ENCODE measurements at places on chromosomes 7 and 10.

DNA sequence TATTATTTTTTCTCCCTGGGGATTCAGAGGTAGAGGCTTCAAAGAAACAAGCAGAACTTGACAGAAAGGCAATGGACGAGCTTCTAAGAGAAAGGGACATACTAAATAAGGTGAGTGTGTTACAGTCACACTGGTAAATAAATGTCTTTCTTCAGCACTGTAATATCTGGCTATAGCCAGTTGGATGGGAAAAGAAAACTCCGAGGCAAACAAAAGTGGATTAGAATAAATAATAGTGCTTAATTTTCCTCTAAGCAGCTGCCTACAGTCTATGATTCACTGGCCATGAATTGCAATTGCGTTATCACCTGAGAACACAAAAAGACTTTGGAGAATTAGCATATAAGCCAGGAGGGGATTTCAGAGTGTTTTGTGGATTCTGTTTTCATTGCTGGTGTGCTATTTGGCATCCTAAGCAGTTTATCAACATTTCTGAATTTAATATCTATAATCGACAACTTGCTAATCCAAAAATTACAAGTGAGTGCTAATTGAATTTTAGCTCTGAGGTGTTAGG is 23.2 kb downstream of the CFAP58 start:
- no peak for DNase-seq

- DNase-seq = no peak
These were observed 46.1 kb downstream of the CYTH3 start for GRCh38 chr7:6226194-6226799.

- DNase-seq = no peak
These were observed 40.6 kb upstream of the ADD3 start for GRCh38 chr10:109966961-109967738.

DNA sequence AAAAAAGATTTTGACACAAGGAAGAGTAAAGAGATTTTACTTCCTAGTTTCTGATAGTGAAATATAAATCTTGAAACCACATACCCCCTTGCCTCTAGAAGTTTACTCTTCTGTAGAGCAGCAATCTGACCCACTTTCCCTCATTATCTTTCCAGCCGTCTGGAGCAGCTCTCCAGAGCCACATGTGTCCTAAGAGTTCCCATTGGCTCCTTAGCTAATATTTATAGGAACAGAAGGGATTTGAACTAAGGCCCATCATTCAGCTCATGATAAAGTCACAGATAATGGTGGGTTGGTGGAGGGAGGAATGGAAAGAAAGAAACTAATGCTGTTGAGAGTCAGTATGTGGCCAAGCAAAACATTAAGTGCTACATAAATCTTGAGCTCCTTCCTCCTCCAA is 121.8 kb downstream of the INHBA start:
- DNase-seq = no peak

DNA sequence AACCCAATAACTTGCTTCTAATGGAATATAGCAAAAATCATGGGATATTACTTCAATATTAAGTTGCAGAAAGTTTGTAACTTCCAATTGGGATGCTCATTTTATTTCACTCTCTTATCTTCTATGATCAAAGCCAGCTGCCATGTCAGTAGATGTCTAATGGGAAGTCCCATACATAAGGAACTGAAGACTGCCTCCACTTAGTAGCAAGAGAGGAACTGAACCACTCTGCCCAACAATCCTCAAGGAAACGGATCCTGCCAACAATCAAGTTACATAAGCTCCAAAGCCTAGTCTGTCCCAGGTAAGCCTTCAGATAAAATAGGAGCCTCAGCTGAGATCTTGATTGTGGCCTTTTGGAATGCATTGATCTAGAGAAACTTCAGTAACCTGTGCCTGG is 431.5 kb upstream of the PCDH15 start:
- DNase-seq = no peak

GRCh38 chr10:68594405-68594804 is 34.3 kb downstream of the TET1 start:
- DNase-seq = no peak

DNA sequence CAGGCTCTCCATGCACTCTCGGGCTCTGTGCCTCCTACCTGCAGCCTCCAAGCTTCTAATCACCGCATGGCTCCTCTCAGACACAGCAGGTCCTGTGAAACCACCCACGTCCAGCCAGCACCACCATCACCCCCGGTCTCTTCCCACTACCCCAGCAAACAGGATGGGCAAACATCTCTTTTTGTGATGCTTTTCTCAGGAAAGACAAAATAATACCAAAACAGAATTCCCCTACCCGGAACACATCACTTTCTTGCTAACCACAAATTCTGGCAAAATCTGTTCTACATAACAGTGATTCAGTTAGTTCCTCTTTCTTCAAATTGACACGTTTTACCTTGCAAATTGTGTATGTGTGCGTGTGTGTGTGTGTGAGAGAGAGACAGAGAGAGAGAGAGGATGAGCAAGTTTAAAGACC is 6.5 kb downstream of the SNX8 start:
- DNase-seq = no peak

DNA sequence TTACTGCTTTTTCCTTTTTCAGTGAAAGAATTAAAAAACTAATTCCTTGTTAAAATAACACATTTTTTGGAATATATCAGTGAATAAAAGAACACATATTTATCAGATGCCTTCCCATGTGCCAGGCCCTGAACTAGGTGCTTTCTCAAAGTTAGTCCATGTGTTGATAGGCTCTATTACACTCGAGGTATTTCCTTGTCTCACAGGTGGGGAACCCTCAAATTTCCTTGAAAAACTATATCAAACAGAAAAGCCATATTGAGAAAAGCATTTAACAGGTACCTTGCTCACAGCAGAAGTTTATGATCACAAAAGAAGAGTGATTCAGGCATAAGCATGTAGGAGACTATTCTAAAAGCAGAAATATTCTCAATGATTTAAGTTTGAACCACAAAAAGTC is 75.6 kb upstream of the OGDHL start:
- no peak for DNase-seq

- DNase-seq = no peak
These were observed 70.4 kb upstream of the CDK1 start for GRCh38 chr10:60707841-60708240.

DNA sequence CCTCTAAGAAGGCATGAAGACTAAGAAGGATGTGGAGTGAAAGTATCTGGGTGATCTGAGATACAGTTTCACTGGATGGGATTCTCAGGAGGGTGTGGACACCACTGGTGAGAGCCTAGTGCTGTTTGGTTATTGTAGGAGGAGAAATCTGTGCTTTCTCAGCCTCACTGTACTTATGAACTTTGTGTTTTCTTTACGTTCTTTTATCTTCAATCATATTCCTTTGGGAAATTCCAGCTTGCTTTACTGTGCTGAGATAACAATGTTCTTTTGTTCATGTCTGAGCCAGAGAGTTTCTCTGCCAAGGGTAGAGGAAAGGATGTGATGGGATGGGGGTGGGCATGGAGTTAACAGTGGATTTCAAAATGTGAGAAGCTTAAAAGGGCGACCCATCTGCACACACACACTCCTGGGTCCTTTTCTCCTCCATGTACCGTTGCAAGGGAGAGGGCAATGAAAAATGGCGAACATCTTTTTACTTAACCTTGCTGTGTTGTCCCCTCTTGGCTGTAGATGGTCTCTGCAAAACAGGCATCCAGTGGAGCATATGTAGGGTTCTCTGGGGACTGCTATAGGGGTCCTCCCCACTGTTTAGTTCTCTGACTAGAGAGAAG is 25.0 kb upstream of the TAX1BP1 start:
- DNase-seq = no peak

- DNase-seq = no peak
These were observed 43.6 kb downstream of the PIP4K2A start for GRCh38 chr10:22670788-22671187.

DNA sequence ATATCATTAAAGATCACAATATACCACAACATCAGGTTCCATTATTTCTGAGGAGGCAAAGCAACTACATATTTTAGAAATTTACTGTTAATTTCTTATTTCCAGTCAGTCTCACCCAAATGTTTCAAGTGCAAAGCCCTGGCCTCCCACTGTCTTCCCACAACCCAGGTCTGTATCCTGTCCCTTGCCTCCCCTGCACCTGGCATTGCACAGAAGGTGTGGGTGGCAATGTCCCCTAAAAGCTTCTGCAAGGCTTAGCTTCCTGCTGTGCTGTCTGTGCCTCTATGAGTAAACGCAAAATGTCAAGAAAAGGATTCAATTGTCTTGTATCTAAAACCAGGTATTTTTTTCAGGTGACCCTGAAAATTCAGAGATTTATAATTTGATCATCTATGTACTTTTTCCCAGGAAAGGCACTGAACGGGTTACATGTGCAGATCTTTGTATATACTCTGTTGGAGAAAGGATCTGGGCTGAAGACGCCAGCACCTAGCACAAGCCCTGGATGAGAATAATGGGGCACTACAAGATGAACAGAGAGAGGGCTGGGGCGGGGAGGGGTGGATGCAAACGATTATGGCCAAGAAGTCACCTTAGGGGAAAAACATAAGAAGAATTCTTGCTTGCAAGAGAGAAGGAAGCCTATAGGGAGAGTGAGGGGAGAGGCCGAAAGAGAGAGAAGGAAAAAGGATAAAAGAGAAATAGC is 3.1 kb upstream of the ANTXRL start:
- no peak for DNase-seq

- DNase-seq = peak; percentile 28
These were observed 26.2 kb downstream of the TBATA start for GRCh38 chr10:70758757-70759514.

- DNase-seq = no peak
These were observed 48.8 kb upstream of the SAMD8 start for GRCh38 chr10:75062506-75063299.

- no peak for DNase-seq
These were observed 51.8 kb upstream of the DNAAF5 start for GRCh38 chr7:674454-675410.

- DNase-seq = no peak
These were observed 125.5 kb downstream of the NPY start for GRCh38 chr7:24409431-24410024.

GRCh38 chr10:91163269-91163868 is 57.1 kb upstream of the PCGF5 start:
- DNase-seq = peak; percentile 32

DNA sequence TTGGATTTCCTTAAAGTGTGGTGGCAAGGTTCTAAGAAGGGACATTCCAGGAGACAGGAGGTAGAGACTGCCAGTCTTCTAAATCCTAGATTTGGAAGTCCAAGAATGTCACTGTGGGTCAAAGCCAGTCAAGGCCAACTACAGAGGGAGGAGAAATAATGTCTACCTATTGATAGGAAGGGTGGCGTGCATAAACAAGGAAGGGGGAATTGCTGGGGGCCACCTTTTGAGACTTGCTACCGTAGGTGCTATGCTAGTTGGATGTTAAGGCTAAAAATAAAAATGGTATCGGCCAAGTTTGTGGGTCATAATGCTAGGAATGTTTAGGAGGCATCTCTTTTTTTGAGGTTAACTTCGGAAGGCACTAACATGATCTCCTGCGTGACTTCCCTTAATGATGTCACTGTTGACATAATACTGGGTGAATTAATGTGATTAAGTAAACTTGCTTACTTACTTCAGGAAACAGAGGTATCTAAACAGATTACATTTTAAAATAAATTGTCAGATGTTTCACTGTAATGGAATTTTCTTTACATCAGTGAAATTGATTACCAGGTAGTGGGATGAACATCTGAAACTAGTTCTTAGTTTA is 4.8 kb downstream of the BTRC start:
- no peak for DNase-seq

DNA sequence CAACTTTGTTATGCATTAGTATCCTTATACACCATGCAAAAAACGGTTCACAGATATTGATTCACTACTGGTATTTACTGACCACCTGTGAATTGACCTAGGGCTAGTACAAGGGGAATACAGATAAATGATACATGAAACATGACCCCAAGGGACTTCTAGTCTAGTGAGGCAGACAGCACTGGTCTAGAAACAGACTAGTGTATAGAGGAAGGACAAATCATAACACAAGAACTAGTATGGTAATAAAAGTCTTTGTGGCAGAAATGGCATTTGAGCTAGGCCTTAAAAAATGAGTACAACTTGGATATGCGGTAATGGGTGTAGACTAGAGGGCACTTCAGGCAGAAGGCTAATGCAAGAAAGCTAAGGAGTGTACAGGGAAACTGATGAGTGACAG is 86.6 kb downstream of the SLC25A13 start:
- DNase-seq = no peak

DNA sequence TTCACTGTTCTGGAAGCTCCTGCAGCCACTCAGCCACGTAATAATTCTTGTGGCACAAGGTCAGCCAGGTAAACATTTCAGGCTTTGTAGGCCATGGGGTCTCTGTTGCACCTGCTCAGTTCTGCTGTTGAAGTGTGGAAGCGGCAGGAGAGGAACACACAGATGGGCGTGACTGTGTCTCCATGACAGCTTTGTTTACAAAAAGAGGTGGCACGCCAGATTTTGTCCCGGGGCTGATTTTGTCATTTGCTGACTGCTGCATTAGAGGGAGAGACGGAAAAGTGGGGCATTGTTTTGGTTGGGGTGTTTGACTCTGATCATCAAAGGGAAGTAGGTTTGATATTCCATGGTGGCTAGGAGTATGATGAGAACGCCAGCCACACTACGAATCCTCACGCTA is 103.1 kb downstream of the PRKAG2 start:
- DNase-seq = no peak

DNA sequence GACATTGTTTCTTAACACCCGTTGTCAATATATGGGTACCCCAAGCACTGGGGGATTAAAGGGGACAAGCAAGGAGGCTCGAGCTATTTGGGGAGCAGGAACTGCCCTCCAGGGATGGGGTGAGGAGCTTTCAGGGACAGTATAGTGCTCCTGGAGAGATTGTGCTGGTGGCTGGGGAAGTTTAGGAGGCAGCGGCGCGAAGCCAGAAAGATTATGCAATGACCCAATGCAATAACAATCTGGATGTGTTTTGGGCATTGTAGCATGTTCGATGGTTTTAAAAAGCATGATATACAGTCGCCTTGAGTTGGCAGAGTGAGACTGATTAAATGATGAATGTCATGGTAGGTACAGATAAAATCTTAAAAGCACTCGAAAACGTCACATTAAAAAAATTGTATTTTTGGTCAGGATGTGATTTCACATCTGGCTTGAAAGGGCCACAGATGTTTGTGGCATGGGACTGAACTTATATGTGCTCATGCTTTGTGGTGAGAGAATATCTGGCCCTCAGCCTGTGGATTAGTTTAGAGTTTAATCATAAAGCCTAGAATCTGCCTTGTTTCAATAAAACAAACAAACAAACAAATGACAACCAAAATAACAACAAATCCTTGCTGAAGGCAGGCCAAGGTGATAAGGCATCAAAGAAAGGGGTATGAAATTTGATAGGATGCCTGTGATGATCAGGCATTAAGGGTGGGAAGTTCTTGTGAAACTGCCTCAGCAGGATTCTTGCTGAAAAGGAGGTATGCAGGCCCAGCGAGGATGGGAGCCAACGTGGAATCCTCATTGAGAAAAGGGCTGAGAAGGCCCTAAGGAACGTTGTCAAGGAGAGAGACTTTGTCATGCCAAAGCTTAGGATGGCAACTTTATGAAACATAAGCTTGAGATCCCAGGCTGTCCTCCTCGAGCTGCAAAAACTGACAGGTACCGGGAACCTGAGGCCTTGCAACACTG is 417.1 kb upstream of the KLF6 start:
- DNase-seq = no peak

- no peak for DNase-seq
These were observed 59.7 kb upstream of the HABP2 start for GRCh38 chr10:113493195-113493594.

GRCh38 chr10:30528429-30528786 is 94.4 kb downstream of the MAP3K8 start:
- no peak for DNase-seq

Data from KG1 (cell line).